ENCODE measurements at places on chromosomes 12 and 14.

DNA sequence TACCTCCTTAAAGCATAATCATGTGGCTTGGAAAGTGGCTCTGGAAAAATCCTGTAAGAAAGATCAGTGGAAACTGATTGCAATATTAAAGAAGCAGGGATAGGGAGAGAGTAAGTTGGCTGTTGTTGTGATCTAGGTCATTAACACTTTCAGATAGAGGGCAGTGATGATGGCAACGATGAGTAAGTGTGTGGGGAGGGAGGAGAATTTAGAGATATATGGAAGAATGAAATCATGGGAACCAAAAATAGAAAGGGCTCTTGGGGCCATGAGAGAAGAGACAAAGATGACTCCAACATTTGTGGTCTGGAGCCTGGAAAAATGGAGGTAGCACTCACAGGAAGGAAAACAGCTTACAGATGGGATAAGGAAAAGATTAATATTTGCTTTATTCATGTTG is 23.3 kb downstream of the SNRPF start:
- no peak for DNase-seq

DNA sequence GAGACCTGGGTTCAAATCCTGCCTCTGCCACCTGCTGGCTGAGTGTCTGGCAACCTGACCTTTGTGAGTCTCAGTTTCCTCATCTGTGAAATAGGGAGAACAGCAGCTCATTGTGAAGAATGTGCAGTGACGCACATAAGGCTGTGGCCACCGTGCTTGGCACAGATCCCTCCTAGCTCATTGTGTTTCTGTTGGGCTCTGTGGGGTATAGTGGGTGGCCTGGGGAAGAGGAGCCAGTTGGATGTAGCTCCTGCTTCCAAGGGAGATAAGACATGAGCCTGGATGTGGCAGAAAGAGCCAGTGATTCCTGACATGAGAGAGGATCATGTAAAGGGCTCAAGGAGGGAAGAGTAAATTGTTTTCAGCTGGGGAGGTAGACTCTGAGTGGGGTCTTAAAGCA is 120.0 kb downstream of the ESRRB start:
- DNase-seq = no peak

- peak; percentile 16 for DNase-seq
These were observed 14.1 kb upstream of the NUMB start for GRCh38 chr14:73472185-73473114.

GRCh38 chr12:49950273-49951251 is at the start of gene AQP2:
Gene AQP2 (plus strand): TSS chr12:49950737. CDS start chr12:49950831, 94 bp downstream.
- DNase-seq = no peak

- no peak for DNase-seq
These were observed 244.6 kb upstream of the MDGA2 start for GRCh38 chr14:47919997-47920396.

DNA sequence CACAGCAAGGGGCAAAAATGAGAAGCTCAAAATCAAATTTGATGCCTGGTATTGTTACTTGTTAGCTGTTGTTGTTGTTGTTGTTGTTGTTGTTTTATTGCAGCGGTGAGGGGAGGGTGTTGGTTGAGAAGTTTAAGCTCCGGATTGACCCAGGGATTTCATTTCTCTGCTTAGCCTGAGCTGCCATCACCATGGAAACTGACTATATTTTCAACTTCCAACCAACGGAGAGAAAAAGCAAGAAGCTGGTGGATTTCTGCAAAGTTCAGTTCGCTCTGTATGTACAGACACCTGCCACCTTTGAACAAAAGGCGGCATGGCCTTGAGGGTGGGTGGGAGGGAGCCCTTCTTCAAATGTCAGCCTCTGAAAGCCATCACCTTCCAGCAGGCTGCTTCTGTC is 194.5 kb upstream of the NOS1 start:
- DNase-seq = no peak

DNA sequence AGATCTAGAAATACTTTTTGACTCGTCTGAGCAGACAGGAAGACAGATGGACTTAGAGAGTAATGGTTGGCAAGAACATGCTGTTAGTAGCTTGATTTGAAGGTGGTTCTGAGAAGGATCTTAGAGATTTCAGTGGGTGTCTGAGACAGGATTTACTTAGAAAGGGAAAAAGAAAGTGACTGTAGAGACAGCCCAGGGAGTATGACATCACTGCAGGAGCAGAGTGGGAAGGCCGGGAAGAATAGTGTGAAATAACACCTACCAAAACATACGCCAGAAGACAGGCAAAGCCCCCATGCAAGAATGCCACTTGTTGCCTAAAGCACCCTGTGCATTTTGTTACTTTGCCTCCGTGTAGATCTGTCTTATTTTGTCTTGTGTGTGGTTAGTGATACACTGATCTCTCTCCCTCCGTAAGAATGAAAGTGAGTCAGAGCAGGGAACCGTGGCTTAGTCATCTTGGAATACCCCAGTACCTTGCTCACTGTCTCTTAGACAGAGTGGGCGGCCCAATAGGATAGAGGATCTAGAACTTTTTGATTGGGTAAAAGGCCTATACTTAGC is 161.3 kb upstream of the IFNG-AS1 start:
- peak; percentile 38 for DNase-seq

DNA sequence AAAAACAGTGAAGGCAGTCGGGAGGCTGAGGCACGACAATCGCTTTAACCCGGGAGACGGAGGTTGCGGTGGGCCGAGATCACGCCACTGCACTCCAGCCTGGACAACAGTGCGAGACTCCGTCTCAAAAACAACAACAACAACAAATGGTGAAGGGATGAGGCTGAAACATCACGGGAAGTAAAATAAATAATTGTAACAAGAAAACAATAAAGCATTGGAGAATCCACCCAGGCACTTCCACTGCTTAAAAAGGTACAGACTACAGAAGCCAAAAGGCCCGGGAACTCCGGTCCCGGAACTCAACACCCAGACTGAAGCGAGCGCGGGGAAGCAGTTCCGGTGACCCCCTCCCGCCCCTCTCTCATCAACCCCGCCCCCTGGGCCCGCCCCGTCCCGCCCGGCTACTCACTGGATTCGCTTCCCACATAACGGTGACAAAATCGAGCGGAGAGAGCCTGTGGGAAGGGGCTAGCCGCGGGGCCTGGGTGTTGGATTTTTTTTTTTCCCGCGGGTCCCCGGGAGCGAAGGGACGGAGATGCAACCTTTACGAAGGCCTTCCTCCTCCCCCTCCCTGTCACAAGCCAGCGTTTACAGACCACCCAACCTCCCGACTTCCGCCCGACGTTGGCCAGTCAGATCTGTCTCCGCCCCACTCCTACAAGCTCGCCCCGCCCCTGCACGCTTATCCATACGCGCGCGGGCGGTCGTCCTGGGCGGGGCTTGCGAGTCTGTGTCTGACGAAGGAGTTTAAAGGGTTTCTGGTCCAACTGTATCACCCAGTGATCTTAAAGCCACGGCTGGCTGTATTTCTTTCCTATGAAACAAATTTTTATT is at the start of gene PARP11:
Gene PARP11 (minus strand): TSS at position 600 of the 837 bp plus-strand sequence. CDS start 170 bp downstream, at position 430.
- DNase-seq = peak; percentile 100

DNA sequence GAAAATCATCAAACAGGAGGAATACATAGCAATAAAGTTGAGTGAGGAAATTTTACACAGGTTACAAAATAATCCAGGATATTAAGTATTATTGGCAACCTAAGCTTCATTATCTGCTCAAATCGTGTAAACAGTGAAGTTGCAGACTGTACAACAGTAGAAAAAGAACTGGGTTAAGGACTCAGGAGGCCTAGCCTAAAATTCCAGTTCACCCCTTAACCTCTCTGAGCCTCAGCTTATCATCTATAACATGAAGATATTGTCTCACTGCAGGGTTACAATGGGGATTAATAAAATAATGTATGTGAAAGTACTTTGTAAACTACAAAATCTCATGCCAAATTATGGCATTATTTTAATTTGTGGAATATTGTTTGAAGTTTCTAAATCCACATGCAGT is 26.0 kb downstream of the DDHD1 start:
- DNase-seq = no peak

DNA sequence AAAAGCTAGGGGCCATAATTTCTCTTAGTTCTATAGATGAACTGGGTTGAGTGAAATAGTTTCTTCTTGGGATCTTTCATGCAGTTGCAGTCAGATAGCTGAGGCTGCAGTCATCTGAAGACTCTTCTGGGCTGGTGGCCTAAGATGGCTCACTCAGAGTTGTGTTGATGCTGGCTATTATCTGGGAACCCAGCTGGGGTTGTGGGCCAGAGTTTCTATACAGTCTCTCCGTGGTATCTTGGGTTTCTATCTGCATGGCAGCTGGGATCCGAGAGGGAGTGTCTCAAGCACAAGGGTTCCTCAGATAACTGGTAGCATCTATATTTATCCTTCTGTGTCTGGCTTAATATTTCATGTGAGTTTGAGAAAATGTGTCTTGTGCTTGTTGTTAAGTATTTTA is 21.1 kb downstream of the AVPR1A start:
- no peak for DNase-seq

GRCh38 chr14:56902385-56902784 is 92.1 kb upstream of the OTX2 start:
- no peak for DNase-seq

- DNase-seq = no peak
These were observed at the start of gene TRHDE for GRCh38 chr12:72272091-72272661. Gene TRHDE (plus strand): TSS chr12:72272370. CDS start chr12:72272644, 274 bp downstream.

GRCh38 chr12:109162551-109162950 is 46.2 kb downstream of the ACACB start:
- no peak for DNase-seq

DNA sequence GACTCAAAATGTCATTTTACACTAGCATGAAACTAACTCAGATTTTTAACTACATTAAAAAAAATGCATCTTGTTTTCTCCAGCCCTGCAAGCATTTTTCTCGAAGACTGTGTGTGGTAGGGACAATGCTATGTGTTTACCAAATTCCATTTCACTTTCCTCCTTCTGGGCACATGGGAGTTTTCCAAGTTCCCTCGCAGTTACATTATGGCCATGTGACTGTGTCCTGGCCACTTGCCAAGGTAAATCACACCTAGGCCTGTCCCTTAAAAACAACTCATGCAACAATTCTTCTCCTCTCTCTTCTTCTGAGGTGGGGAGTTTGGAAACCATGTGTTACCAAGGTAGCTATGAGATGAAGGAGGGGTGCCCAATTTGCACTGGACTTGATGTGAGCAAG is 108.7 kb downstream of the SYT10 start:
- DNase-seq = no peak

DNA sequence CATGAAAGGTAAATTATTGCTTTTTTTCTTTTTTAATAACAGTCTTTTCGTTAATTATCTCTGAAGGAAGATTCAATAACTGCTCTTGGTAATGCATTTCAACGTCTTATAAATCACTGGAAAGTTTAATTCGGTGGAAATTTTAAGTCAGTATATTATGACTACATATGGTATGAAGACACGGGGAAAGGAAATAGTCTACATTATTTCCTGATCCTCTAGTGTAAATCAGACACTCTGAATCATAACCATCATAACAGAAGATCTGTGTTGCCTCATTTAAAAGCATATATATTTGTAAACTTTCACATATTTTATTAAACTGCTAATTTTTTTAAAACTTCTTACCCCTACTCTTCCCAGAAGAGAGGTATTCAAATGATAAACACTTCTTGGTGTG is 53.7 kb downstream of the EFCAB11 start:
- DNase-seq = no peak

- DNase-seq = no peak
These were observed 41.6 kb downstream of the USP15 start for GRCh38 chr12:62301799-62302133.

DNA sequence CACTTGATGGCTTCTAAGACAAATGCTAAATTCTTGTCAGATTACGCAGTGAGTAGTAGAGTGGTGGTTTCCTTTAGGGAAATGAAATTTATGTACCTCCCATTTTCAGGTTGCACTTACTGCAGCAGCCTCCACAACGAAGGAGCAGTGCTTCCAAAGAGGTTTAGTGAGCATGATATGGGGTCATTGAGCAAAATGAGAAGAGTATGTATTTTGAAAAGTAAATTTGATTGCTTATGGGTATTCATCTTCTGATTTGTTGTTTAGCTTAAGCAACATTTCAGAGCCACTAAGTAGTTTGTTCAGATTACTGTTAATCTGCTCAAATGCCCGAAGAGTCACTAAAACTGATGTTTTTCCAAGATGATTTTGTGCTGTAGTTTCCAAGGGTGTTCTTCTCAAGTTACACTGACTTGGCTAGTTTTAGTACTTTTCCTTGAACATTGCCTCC is 493.6 kb downstream of the PCNX1 start:
- DNase-seq = no peak

- no peak for DNase-seq
These were observed 468.5 kb upstream of the MIS18BP1 start for GRCh38 chr14:45721472-45721871.

DNA sequence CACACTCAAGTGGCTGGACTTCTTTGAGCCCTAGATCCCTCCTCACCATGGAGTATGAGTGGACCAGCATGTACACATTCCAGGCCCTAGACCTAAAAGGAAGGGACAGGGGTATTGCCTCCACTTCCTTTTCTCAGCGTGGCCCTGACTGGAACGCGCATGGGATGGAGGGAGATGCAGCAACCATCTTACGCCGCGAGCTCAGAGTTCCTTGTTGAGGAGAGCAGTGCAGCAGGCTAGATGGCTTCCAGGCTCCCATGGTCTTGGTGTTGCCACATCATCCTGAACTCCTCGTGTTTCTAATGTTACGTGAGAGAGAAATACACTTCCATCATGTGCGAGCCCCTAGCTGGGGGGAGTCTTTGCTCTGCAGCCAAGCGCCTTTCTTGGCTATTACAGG is 61.8 kb upstream of the DIO3 start:
- DNase-seq = no peak

DNA sequence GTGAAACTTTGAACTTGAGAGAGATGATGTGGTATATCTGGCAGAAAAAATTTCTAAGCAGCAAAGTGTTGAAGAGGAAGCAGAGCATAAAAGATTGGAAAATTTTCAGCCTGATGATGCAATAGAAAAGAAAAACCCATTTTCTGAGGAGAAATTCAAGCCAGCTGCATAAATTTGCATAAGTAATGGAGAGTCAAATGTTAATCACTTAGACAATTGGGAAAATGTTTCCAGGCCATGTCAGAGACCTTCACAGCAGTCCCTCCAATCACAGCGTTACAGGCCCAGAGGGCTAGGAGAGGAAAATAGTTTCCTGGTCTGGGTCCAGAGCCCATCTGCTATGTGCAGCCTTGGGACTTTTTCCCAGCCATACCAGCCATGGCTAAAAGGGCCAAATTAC is 469.0 kb upstream of the FOXG1 start:
- DNase-seq = no peak

GRCh38 chr12:41436076-41436475 is 248.0 kb downstream of the PDZRN4 start:
- no peak for DNase-seq
